ENCODE measurements at places on chromosomes 16 and 17.

DNA sequence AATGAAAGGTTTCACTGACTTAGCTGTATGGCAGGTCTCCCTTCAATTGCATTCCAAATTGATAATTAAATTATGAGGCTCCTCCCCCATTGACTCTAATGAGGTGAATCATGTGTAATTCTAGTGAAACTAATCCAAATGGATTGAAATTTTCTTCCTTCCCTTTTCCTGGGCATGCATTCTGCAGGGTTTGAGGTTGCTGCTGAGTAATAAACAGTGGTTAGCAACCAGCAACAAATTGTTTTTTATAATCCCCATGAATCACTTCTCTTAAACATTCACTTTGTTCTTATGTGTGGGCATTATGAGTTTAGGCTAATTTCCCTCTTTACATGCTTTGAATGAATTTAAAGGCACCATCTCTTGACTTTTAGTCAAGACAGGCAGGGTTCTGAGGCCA is 43.4 kb downstream of the MYOCD start:
- no peak for DNase-seq

DNA sequence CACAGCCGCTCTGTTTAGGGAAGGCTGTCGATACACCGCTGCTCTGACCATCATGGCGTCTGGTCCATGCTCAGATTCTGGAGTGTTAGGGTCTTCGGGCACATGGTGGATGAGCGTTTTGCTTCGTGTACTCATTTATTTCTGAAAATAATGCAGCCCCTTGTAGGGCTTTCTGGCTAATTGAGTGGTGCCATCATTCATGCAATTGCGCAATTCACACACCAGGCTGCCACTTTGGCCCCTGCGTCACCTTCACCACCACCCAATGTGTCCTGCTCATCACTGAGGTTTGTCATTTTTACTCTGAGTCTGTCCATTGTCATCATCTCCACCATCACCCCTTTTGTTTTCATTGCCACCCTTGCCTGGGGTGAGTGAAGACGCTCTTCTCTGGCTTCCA is 557.4 kb downstream of the WWOX start:
- DNase-seq = no peak

GRCh38 chr17:50266384-50267073 is 7.7 kb upstream of the TMEM92 start:
- DNase-seq = no peak

GRCh38 chr16:48969611-48970010 is 312.0 kb downstream of the CBLN1 start:
- no peak for DNase-seq

- no peak for DNase-seq
These were observed 17.3 kb upstream of the ERCC4 start for GRCh38 chr16:13902677-13903076.

DNA sequence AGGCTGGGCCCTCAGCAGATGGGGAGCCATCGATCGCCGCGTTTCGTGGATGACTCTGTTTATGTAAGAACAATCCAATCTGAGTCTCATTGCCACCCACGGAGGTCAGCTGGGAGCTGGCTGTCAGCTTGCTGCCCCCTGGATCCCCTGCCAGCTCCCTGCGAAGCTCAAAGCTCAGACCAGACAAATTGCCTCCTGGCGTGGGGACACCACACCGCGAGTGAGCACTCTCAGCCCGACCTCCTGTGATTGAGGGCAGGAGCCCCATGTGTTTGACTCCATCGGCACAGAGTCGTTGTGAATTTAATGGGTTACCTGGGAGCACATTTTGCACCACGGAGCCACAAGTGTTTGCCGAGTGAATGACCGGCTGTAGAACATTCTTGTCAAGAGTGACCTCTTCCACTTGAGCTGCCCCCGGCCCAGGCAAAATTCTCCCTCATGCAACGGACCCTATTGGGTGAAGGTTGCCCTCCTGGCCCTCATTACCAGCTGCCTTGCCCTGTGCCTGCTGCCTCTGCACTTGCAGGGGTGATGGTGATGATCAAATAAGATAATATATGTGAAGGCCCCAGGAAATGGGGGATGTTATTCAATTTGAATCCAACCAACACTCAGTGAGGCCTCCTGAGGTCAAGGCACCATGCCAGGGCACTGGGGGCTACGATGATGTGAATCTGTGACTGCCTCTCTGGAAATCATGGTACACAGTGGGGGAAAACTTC is 7.6 kb upstream of the GFAP start:
- no peak for DNase-seq

DNA sequence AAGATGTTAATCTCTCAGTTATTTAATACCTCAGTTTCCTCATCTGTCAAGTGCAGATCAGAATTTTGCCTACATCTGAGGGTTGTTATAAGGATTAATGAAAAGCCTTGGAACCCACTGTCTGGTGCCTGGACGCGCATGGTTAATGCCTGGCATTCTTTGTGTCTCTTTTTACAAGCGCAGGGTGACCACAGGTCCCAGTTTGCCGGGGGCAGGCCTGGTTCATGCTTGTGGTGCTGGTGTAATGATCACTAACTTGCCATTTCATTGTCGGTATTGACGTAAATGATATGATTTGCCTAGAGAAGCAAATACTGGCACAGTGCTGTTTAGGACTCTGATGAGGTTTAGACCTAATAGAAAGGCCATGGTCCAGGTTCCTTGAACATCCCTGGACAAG is 23.1 kb downstream of the MRC2 start:
- no peak for DNase-seq

DNA sequence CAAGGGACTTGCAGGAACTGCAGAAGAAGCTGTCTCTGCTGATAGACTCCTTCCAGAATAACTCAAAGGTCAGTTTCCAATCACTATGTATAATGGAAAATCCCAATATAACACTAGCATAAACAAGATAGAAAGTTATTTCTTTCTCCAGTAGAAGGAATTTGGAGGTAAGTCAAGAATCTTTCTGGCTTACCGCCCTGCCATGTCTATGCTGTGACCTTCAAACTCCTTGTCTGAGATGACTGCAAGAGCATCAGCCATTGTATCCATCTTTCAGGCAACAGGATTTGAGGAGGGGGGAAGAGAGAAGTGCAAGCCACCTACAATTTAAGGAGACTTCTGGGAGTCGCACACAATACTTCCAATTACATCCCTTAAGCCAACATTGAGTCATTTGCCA is 2.7 kb downstream of the LDAF1 start:
- no peak for DNase-seq

DNA sequence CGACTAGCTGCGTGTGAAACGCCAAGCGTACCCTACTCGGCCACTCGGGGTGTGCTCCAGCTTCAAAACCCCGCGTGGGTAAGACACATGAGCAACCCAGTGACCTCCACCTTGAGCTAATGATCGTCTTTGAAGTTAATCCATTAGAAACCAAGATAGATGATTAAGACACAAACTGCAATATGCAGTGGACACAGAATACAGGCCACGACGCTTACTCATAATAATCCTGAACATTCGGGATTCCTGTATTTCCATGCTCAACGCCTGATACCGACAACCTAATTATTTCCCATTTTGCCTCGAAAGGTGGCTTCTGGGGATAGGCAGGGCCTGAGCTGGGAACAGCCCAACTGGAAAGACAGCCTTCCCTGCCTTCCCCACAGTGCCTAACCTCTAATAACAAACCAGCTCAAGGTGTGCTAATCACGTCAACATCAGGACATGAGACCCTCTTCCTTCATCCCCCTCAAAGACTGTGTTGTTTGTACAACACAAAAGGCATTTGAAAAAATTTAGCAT is 504 bp upstream of the COPRS start:
- DNase-seq = no peak

- no peak for DNase-seq
These were observed 77.0 kb downstream of the CACNG1 start for GRCh38 chr17:67121316-67121891.
